ENCODE measurements at places on chromosomes 3 and 15. TPM values are rescaled to one million over a fixed set of nuclear protein-coding genes. Genes with fewer than 3 reads are reported as not detected.

GRK7 gene
- not detected for total RNA-seq

GRCh38 chr15:98734466-98735199, 86.3 kb downstream of the IGF1R start:
- H3K4me1 ChIP-seq = peaks cover 67% of the 10 kb centered on the region
- H3K36me3 ChIP-seq = no peaks in the 10 kb centered on the region
- H3K27me3 ChIP-seq = no peaks in the 10 kb centered on the region

C3orf49 gene
- total RNA-seq = not detected

- peaks cover 38% of the 10 kb centered on the region for H3K4me1 ChIP-seq
- H3K27ac ChIP-seq = no peak overlapping the region
- no peak overlapping the region for H3K4me3 ChIP-seq
- H3K27me3 ChIP-seq = no peaks in the 10 kb centered on the region
These were observed 109.1 kb downstream of the RFTN1 start for GRCh38 chr3:16404349-16404895.

DNA sequence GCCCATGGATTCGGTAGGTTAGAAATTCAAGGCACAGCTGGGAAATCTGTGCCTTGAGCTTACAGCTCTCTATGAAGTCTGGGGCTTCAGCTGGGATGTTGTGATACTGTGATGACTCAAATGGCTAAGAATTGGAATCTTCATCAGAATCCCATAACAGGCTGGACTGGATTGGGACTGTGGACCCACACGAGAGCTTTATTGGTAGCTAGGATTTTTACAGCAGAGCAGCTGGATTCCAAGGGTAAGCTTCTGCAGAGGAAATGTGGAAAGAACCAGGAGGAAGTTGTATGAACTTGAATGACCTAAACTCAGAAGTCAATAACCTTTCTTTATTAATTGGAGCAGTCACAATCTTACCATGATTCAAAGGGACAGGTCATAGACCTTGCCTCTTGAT, 1187.1 kb downstream of the ROBO1 start:
- H3K27ac ChIP-seq = no peak overlapping the region
- no peaks in the 10 kb centered on the region for H3K36me3 ChIP-seq
- H3K4me3 ChIP-seq = no peak overlapping the region
- H3K27me3 ChIP-seq = no peaks in the 10 kb centered on the region
- no peak for DNase-seq

- no peaks in the 10 kb centered on the region for H3K4me1 ChIP-seq
- no peaks in the 10 kb centered on the region for H3K36me3 ChIP-seq
- peaks cover 16% of the 10 kb centered on the region for H3K27me3 ChIP-seq
- no peak overlapping the region for H3K27ac ChIP-seq
These were observed 96.8 kb downstream of the OSBPL10 start for GRCh38 chr3:31884251-31884650.

GOLGA6B gene
- not detected for total RNA-seq

Measured in activated naive CD4-positive, alpha-beta T cell treated with anti-CD3 and anti-CD28 coated beads for 36 hours (primary cell).